ENCODE measurements at places on chromosomes 5 and 9.

- no peak for DNase-seq
Measured at GRCh38 chr5:38719916-38720315, 125.9 kb upstream of the OSMR start.

- no peak for DNase-seq
Measured at GRCh38 chr5:65015767-65016166, 247.0 kb downstream of the CWC27 start.

- DNase-seq, result no peak
Measured at GRCh38 chr9:135023786-135024405, 63.6 kb upstream of the OLFM1 start.

GRCh38 chr9:15068261-15068660 is 158.0 kb upstream of the FREM1 start:
- DNase-seq, result no peak

GRCh38 chr9:75378036-75378435 is 289.7 kb downstream of the OSTF1 start:
- no peak for DNase-seq

DNA sequence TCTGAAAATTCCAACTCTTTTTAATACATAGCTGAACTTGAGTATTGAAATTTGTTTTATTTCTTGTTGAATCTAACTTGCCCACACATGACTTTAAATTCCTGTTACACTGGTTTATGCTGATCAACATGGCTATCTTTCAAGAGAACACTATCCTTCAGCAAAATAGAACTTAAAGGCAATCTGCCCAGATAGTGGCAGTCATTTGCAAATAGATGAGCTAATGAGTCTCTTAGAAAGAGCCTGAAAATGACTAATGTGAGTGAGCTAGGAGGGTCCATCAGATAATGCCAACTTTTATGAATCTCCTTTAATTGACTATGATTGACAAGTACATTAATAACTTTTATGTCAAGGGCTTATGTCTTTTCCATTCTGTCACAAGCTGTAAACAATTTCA is 1360.8 kb upstream of the C9orf72 start:
- DNase-seq, result no peak

Measured in DMS79 (cell line).